ENCODE measurements at places on chromosomes 11 and 22.
A peak's percentile ranks its signal among the peaks of the same experiment; 100 is the strongest.

- peak; percentile 58 for DNase-seq
Observed at GRCh38 chr11:128757886-128758612, 64.2 kb downstream of the FLI1 start.

- no peak for DNase-seq
Observed at GRCh38 chr22:35349368-35349703, 31.6 kb upstream of the HMOX1 start.

DNA sequence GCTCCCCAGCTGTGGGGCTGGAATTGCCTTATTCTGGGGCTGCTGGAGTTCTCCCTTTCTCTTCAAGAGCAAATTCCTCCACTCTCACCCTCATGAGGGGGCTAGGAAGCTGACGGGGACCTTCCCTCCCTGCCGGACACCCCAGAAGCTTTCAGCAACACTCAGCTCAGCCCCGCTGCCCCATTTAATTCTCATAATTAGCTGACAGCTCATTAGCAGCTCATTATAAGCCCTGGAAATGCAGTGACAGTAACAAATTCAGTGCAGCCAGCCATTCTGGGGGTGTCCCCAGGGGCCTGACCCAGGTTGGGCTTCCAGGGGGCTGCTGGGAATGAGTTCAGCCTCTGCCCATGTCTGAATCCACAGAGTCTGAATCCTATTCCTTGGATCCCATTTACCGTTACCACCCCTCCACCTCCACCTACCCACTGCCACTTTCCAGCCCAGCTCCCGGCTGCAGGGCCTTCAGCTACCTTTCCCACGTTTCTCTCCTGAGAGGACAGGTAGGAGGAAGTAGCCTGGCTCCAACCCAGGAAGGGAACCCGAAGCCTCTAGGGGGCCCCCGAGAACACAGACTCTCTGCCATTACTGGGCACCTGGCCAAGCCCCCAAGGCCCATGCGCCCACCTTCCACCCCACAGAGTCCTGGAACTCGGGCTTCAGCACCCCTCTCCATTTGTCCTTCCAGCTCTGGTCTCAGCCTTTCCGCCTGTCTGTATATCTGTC is 101.7 kb upstream of the LMO1 start:
- DNase-seq: no peak

DNA sequence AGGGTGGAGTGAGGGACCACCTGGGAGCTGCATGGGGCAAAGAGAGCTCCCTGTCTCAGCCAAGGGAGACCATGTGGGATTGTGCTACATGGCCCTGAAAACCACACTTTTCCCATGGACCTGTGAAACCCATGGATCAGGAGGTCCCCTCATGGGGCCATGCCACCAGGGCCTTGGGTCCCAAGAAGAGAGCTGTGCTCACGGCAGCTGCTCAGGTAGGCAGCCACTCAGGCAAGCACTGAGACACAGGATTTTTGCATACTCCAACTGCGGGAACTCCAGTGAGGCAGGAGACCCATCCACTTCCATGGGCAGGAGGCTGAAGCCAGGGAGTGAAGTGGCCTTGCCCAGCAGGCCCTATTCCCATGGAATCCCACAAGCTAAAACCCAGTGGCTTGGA is 190.0 kb downstream of the KCNA4 start:
- DNase-seq: no peak

DNA sequence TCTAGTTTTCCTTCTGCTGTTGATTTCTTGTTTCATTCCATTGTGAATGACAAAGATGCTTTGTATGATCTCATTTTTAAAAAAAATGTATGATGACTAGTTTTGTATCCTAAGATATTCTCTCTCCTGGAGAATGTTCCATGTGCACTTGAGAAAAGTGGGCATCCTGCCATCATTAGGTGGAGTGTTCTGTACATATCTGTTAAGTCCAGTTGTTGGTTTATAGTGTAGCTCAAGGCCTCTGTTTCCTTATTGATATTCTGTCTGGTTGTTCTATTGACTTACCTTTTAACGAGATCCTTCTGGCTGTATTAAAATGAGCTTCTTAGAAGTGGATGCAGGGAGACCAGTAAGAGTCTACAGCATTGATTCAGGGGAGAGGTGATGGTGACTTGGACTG is 35.2 kb downstream of the SGSM1 start:
- no peak for DNase-seq

DNA sequence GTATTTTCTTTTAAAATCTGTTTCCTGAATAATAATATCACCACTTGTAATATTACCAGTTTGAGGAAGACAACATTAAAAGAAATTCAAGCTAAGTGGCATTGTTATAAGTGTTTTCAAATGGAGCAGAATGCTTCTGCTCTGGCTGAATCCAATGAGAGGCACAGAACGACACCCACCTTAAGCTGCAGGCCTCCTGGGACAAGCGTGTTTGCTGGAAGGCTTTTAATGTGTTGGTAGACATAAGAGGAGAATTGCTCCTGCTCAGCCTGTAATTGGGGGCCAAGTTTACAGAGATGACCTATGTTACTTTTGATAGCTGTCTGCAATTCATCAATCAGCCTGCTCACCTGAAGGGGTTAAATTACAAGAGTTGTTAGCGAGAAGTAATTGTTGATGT is 242.2 kb downstream of the DCDC1 start:
- no peak for DNase-seq

- peak; percentile 75 for DNase-seq
Observed at GRCh38 chr22:20606041-20606783, 98.8 kb downstream of the MED15 start.

DNA sequence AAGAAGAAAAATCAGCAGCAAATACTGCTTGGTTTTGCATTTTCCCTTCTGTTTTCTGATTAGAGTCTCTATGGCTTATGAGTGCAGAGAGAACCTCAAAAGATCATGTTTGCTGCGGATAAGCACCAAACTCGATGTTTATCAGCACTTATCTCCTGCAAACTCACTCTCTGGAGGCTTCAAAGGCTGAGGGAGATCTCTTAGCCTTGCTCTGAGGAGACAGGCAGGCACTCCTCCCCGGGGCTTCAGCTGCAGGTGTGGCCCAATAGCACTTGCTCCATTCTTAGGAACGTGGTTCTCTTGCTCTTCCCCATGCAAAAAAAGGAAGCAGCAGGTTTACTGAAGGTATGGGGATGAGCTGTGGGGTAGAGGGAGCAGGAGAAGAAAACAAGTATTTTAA is 45.1 kb downstream of the FLI1 start:
- DNase-seq: no peak

DNA sequence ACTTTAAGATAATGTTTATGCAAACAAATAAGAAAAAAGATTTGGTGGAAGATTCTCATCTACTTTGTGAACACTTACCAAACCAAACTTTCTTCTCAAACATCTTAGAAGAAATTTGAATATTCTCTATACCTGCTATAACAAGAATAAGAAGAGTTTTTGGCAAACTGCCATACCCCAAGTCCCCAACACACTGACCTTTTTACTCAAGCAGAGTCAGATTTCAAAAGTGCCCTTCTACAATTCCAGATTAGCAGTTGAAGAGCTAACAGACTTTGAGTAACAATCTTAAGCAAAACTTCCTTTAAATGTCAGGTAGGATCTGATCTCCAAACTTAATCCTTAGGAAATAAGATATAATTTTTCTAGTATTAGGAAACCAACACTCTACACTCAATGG is 33.9 kb downstream of the TSG101 start:
- no peak for DNase-seq

GRCh38 chr11:122724520-122724919 is 69.0 kb downstream of the UBASH3B start:
- no peak for DNase-seq

DNA sequence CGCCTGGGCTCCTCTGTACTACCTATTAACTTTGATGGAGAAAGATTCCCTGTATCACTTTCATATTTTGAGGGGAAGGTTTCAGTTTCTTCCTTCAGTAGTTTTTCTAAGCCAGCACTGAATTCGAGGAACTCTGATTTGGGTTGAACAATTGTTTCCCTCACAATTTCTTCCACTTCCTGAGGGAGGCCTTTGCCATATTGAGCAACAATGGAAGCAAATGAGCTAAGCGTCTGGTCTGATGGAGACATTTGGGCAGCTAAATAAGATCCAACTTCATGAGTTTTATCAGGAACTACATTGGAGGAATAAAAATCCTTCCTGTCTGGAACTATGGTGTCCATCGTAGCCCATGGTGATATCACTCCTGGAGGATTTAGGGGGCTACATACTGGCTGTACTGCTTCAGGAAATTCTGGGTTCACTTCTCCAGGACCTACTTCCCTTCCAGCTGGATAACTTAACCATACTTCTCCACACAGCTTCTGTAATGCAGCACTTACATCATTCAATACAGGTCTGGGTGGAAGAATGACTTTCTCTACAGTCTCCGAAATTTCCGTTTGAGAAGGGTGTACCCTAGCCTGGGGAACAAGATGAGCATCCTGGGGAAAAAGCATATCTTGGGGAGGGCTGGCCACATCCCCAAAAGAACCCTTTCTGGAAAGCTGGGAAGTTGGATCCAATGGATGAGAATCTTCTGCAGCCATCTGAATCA is 38.9 kb upstream of the CCDC89 start:
- no peak for DNase-seq

- no peak for DNase-seq
Observed at GRCh38 chr11:80096736-80097135, 655.9 kb upstream of the TENM4 start.

GRCh38 chr22:47837703-47838102 is 1075.3 kb downstream of the TBC1D22A start:
- DNase-seq: no peak

DNA sequence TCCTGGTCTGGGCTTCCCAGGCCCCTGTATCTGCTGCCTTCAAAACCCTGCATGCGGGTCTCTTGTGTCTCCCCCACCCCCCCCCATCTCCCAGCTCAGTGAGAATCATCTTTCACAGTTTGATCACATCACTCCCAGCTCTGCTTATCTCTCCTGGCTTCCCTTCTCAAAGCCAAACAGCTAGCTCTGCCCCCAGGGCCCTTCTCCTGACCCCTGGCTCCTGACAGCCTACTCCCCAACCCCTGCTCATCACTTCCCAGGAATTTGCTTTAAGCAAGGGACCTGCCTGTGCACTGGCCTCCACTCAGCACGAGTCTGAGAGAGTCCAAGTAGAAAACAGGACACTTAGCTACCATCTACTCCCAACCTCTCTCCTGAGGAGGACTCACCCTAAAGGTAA is 342.7 kb downstream of the TENM4 start:
- DNase-seq: no peak

DNA sequence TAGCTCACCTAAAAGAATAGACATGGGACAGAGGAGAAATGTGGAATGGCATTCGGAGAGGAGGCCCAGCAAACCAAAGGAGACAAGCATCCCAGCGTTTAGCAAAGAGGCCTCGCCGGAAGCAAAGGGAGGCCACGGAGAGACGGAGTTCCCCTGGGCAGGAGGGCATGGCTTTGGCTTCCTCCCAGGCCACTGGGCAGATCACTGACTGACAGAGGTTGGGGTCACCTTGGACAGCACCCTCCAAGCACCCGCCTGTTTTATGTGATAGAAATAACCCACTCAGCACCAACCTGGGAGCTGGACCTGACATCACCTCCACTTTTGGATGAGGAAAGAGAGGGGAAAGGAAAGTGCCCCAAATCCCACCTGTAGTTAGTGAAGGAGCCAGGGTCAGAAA is 434.1 kb downstream of the BRD1 start:
- no peak for DNase-seq

GRCh38 chr11:77658213-77659013 is 20.8 kb upstream of the CLNS1A start:
- DNase-seq: no peak

GRCh38 chr22:42808521-42808920 is 48.6 kb downstream of the ARFGAP3 start:
- DNase-seq: no peak

DNA sequence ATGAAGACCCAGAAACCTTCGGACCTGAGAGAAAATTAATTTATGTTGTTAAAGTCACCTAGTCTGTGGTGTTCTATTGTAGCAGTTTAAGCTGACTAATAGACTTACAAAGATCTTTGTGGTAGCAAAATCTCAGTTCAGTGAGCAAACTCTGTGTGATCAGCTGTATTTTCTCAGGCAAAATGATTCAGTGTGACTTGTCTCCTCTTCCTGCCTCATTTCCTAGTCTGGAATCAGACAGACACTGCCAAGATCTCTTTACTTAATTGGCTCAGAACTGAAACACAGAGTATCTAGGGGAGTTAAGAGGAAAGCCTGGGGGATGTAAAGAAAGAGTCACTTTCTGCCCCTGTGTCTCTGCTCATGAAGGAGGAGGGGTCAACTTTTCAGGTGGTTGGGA is 564.7 kb downstream of the KCNA4 start:
- DNase-seq: no peak

DNA sequence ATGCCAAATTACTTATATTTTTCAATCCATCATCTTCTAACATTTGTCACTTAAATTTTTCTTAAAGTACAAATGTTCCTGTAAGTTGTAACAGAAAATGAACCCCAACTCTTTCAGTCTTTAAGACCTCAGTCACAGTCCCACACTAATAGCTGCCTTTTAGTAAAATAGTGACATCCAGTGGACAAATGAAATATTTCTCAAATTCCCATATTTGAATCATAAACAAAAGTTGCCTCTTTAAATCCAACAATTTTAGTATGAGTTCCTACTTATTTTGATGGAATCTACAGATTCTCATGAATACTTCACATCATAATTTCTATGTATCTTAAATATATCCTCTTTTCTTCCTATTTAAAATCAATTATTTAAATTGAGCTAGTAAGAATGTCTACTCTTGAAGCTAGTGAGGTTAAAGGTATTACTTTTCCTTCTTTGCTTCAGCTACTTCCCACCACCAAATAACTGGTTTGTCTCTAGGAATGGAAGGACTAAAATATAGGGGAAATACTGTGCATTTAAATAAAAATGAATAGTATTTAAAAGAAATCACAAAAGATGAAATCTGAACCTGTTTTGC is 9.2 kb downstream of the LIN7C start:
- no peak for DNase-seq

GRCh38 chr22:37681001-37681424 is 5.1 kb upstream of the NOL12 start:
- no peak for DNase-seq

DNA sequence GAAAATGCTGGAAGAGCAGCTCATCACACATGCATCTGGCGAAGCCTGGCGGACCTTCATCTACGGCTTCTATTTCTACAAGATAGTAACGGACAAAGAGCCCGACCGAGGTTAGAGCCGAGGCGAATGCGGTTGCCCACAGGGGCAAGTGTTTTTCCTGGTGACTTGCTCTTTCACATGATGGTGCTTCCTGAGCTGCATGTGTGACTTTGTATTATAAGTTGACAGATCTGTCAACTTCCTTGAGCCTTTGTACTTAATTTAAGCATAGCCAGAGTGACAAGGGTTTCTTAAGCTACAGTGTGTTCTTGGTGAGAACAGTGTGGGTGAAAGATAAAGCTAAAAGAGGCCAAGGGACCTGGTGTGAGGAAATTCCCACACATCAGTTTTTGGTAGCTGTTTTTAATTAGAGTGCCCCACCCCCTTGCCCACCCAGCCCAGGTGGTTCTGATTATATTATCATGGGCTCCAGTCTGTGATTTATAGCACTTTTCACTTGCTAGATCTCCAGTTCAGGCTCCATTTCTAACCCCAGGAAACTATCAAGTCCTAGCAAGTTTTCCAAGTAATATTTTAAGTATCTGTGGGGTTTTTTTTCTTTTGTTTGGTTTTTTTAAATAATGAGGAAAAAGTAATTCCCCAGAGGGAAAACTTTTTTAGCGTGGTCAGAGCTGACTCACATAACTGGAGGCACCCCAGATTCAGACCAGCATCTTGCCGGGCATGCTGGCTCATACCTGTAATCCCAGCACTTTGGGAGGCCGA is 68.0 kb upstream of the YWHAH start:
- DNase-seq: no peak
